ENCODE measurements at places on chromosomes 1 and 21.

GRCh38 chr1:102901996-102902395 lies 206.3 kb downstream of the COL11A1 start:
- DNase-seq: no peak

DNA sequence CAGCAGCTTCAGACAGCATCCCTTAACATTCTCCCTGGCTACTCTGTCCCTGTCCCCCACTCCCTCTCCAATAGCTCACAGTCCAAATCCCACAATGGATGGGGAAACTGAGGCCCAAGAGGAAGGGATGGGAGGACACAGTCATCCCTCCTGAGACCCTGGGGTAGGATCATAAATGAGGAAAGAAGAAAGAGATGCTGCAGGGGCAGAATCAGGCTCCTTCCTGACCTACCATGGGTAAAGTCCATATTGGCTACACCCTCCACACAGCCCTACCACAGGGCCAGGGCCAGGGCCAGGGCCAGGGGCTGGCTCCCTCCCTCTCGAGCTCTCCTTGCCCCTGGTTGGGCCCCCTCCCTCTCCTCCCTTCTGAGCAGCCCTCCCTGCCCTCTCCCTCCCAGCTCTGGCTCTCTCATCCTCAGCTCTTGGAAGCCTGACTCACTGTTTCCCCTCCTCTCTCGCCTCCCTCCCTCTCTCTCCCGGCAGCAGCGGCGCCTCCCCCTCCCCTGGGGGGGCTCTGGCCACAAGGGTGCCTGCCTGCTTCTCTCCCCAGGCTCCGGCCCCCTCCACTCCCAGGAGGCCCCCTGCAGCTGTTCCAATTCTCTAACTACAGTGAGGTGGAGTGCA lies 4.9 kb downstream of the AHDC1 start:
- DNase-seq: peak; percentile 67

GRCh38 chr1:220153147-220153546 lies 59.2 kb downstream of the IARS2 start:
- DNase-seq: no peak

GRCh38 chr1:67114162-67114561 lies 20.6 kb downstream of the C1orf141 start:
- DNase-seq: no peak

DNA sequence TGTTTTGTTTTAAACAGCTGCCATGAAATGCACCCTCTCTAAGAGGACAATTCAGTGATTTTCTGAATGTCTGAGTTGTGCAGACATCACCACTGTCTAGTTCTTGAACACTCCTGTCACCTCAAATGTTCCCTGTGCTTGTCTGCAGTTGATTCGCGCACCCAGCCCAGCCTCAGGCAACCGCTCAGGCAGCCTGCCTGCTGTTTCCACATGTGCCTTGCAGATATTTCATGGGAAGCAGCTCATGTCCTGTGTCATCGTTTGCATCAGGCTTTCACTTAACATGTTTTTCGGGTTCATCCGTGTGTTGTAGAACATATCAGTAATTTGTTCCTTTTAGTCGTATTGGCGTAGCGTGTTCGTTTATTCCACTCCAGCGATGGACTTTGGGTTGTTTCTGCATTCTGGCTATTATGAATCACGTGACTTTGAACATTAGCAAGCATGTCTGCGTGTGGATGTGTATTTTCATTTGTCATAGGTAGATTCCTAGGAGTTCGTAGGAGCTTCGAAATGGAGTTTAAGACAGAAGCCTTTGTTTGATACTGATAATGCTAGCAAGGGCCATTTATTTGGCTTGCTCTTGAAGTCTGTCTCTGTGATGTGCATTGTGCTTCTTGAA lies 12.1 kb downstream of the ADARB1 start:
- no peak for DNase-seq

DNA sequence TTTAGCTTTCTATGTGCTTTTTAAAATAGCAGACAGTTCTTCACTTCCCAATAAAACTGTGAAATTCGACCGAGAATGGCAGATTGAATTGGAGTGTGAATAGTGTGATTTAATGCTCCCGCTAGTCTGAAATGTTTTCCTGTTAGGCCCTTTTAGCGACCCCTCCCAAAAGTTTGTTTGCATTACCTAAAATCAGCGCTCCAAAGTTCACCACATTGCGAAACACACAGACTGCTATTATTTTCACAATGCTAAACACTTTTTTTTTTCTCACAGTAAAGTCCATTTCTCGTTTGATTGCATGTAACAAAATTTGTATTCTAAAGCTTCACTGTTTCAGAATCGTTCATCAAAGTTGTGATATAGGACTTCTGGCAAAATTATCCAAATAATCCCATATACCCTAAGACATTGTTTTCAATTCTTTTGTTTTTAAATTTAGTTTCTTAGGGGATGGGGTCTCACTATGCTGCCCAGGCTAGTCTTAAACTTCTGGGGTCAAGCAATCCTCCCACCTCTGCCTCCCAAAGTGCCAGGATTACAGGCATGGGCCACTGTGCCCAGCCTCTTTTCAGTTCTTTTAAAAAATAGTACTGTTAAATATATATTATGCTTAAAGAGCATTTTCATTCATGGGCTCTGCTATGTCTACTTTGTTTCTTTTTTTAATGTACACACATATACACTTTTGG lies 76.5 kb upstream of the USH2A start:
- no peak for DNase-seq

GRCh38 chr21:22374218-22374969 lies 1376.2 kb downstream of the NCAM2 start:
- no peak for DNase-seq

- DNase-seq: no peak
Observed at GRCh38 chr1:88060112-88060673, 623.9 kb upstream of the PKN2 start.

GRCh38 chr1:168320800-168321450 lies 40.2 kb downstream of the TBX19 start:
- DNase-seq: no peak

DNA sequence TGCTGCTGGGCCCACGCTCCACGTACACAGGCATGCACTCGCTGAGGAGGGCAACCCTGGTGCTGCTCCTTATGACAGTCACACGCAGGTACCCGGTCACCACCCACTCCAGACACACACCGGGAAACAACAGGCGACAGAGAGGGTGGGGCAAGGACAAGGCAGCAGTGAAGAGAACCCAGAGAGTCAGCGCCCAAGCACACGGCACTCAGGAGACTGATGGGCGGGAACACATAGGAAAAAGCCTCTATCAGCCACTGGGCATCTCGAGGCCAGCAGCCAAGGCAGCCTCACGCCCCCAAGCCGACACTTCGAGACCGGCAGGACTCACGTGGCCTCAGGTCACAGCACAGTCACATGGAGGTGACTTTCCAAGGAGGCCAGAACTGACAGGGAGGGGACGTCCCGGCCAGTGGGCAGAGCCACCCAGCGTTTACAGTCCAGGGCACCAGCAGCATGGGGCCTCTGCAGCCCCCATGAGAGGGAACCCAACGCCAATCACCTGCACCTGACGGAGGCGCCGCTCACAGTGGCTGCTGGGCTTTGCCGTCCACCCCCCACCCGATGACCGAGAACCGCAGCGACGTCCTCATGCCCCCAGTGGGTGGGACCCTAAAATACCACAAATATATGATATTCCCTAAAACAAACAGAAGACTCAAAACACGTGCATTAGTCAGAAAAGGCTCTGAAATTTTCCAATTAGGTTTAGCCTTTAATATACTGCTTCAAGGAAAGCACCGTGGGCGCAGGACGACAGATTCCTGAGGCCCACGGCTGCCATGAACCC lies 19.7 kb downstream of the PTTG1IP start:
- no peak for DNase-seq

- peak; percentile 33 for DNase-seq
Observed at GRCh38 chr1:186188004-186188539, 187.0 kb downstream of the TPR start.
